Fibroblast of skin of right biceps (primary cell): ENCODE measurements at places on chromosomes 3 and 15.

- DNase-seq: no peak
Measured at GRCh38 chr3:18825665-18826064, 322.6 kb upstream of the KCNH8 start.

DNA sequence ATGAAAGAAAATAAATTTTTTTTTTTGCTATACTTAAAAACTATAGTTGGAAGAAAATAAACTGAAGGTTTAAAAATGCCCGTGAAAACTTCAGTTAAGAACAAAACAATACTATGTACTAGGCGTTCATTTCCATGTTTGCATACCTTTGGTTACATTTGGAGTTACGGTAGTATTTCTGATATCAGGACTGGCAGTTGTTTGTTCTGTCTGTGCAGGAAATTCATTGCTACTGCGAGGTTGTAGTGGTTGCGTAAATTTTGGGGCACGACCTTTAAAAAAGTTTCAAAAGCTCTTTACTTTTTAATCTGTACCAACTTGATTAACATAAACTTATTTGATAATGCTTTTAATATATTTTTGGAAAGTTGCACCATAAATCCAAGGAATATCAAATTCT lies 47.9 kb downstream of the ST3GAL6 start:
- no peak for DNase-seq

GRCh38 chr3:73094129-73094528 lies 32.7 kb downstream of the EBLN2 start:
- no peak for DNase-seq

GRCh38 chr3:78116874-78117273 lies 1077.0 kb downstream of the ROBO2 start:
- peak; percentile 49 for DNase-seq

GRCh38 chr3:41684797-41685735 lies 276.8 kb downstream of the ULK4 start:
- peak; percentile 59 for DNase-seq

DNA sequence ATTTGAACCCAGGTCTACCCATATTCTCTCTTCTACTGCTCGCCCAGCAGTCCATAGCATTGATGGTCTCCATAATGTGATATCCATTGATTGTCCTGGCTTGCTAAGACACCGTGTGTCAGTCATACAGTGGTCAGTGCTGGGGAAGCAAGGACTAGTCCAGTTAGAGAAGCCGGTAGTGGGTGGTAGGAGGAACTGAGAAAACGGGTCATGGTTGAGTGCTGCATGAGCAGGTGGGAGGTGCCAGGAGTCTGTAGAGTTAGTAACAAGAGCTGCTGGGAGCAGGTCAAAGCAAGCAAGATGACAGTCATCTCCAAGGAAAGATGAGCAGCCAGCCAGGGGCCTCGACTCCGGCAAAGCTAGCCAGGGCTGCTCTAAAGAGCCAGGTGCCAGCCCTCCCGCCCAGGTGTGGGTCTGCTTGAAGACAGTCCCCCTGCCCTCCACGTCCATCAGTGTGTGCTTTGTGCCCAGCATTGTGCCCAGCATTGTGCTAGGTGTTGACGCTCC lies 29.5 kb upstream of the USP3 start:
- no peak for DNase-seq

GRCh38 chr3:196489747-196490146 lies 13.8 kb downstream of the RNF168 start:
- DNase-seq: no peak

- DNase-seq: no peak
Measured at GRCh38 chr3:45795509-45795881, 841 bp downstream of the SLC6A20 start.

DNA sequence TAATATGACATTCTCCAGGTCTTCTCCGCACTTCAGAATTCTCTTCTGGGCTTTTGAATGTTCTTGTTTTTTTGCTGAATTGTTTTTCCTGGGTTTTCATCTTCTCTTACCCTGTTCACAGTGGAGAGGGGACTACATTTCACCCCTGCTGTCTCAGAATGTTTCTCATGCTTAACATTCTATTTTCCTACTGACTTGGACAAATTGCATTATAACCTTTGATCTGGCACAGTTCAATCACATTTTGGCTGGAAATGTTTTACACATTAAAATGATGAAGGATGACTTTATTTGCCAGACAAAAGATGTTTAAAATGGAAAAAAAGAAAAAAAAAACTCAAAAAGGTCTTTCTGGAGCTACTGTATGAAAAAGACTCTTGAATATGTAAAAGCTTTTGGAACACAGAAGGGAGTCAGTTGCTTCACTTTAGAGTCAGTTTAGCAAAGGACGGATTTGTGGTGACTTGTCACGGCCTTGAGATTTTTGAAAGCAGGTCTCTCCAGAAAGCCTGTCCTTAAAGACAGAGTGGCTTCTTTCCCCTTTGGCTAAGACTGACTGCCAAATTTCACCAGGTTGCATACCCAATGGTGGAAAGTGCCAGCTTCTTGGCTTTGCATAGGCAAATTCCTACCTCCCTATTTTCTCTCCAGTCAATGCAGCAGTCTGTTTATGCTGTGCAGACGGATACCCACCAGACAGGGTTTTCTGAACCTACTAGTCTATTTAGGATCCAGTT lies 401.0 kb upstream of the TBL1XR1 start:
- no peak for DNase-seq

DNA sequence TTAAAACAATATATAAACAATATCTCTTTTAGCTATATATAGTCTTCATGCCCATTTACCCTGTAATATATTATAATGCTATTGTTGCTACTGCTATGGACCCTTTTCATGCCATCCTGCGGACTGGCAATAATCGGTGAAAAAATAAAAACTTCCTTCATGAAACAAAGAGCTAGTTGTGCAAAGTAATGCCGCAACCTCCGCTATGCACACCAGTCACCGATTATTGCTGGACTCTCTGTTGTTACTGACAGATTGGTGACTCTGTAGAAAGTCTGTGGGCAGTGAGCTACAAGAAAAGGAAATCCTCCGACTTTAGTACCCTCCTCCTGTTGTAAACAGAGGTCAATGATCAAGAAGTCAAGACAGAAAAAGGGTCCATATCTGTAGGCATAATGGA lies 17.9 kb upstream of the ICE2 start:
- DNase-seq: no peak

DNA sequence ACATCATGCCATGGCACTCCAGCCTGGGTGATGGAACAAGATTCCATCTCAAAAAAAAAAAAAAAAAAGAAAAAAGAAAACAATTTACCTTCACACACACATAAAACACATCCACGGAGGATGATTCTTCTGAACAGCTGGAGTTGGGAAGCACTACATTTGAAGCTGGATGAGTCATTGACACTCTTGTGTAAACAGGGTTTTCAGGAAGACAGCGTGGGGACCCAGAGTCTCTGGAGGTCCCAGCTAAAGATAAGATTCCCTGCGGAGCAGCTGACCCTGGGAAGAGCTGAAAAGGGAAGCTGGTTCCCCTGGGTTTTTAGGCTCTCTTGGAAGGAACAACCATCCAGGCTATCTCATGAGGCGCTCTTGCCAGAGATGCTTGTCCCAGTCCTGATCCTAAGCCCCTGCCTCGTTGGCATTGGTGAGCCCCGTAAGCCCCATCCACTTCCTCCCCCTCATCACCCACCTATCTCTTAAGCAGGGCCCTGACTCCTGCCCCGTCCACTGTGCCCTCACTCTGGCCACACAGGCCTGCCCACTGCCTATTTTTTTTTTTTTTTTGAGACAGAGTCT lies 32.0 kb upstream of the FURIN start:
- peak; percentile 52 for DNase-seq

DNA sequence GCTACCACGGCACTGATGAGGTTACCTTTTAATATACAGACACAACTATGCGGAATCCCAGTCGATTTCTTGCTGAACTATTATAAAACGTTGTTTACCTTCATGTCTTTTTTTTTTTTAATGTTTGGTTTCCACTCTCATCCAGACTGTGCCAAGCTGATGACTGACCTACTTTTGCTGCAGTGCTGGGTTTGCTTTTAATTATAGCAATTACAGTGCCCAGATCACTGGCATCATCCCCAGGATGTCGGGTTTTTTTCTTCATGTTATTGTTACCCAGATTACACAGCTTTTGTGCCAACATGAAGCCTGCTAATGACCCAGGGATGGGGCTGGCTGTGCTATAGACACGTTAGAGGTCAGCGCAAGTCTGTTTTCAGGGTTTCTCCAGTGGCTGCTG lies 294.0 kb upstream of the ATP10A start:
- no peak for DNase-seq

- DNase-seq: no peak
Measured at GRCh38 chr3:55655544-55655943, 168.4 kb upstream of the WNT5A start.

- no peak for DNase-seq
Measured at GRCh38 chr3:41794748-41795589, 166.9 kb downstream of the ULK4 start.

GRCh38 chr15:39789736-39790135 lies 7.1 kb upstream of the FSIP1 start:
- DNase-seq: no peak

DNA sequence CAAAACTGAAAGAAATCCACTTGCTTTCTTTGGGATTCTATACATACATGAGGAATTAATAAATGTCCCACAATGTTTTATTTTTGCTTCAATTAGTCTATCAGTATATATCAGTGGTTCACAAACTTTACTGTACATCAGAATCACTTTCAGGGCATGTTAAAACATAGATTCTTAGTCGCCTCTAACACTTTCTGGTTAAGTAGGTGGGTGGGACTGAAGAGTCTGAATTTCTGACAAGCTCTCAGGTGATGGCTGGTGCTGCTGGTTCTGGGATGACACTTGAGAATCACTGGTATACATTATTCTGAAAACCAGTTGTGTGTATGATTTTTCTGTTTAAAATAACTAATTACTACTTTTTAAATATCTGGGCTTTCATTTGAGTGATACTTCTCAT lies 393.3 kb downstream of the TBC1D5 start:
- no peak for DNase-seq
